AG10803 (cell line): ENCODE measurements at places on chromosomes 16 and 17.

GRCh38 chr16:24535827-24536226 lies 3.5 kb upstream of the RBBP6 start:
- DNase-seq: no peak

DNA sequence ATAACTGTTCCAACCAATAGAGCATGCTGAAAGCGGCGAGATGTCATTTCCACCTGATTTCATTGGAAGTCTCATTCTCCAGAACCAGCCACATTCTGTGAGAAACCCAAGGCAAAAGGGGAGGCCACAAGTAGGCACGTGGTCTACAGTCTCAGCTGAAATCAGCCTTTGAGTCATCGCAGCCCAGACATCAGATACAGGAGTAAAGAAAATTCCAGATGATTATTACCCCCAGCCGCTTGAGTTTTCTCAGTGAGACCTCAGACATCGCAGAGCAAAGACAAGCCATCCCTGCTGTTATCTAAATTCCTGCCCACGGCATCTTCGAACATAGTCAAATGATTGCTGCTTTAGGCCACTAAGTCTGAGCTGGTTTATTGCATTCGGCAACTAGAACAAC lies 23.1 kb downstream of the STAT3 start:
- DNase-seq: peak; percentile 58

DNA sequence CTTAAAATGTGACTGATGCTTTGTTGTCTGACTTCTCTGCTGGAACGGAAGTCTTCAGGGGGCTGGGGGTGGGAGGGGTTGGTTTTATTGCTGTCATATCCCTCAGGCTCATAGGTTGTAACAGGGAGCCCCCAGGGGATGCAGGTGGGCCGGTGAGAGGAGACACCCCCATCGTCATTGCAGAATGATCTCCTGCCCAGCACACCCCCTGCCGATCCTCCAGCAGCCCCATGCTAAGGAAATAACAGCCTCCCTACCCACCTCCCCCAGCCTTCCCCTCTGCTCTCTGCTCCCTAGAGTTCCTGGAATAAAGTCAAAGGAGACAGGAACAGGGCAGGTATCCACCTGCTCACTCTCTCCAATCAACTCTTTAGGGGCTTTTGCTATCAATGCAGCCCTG lies 270.1 kb upstream of the TNRC6C start:
- DNase-seq: no peak

DNA sequence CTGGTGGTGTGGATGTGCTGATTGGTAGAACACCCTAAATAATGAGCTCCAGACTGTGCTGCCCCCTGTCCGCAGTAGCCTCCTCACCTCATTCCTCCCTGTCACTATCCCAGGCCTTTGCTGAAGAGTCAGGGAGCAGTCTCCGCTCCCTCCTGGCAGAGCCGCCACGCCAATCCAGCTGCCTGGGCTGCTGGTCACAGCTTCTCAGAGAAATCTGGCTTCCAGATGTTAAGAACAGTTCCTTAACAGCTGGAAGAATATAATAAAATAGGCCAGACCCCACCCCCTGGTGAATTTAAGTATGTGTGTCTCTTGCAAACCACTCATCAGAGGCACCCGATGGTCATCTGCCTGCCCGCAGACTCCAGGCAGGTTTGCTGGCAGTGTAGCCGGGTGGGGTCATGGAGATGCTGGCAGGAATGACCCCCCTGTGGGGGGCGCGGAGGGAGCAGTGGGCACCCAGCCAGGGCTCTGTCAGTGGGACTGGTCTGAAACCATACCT lies 161.0 kb downstream of the CCDC182 start:
- peak; percentile 80 for DNase-seq

GRCh38 chr17:50381920-50382319 lies 8.9 kb downstream of the EME1 start:
- peak; percentile 35 for DNase-seq

GRCh38 chr16:31268891-31269290 lies 9.1 kb downstream of the ITGAM start:
- no peak for DNase-seq

- DNase-seq: peak; percentile 6
Observed at GRCh38 chr17:75504347-75505151, 10.8 kb downstream of the CASKIN2 start.

- no peak for DNase-seq
Observed at GRCh38 chr17:58637011-58637570, 54.8 kb downstream of the TEX14 start.

DNA sequence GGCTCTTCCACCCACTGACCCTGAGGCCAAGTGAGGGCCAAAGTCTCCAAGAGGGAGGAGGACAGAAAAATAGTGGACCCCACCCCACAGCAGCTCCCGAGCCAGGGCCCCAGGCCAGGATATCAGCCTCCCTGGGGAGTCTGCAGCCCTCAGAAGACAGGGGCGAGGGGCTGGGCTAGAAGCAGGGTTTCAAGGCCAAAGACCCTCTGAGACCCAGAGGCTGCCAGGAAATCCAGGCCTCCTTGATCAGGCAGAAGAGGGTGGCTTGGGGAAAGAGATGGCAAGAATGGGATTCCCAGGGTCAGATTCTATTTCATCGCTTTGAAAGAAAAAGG lies 156.1 kb downstream of the ZNF423 start:
- DNase-seq: no peak

- peak; percentile 60 for DNase-seq
Observed at GRCh38 chr17:34177642-34178041, 77.4 kb upstream of the CCL2 start.

DNA sequence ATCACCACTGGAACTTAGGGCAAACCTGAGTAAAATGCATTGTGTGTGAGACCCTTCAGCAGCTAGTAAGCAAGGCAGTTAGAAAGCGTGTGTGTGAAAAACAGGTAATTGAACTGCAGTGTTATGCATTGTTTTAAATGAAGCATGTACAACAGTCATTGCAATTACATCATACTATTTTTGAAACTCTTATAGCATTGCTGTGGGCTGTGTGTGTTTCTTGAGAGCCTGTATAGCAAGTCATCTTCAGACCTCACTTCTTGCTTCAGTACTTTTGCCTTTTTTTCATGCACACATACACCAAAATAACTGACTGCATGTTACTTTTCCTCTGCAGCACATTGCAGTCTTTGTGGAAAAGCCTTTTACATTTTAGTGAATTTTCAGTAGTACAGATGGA lies 19.2 kb downstream of the PTRH2 start:
- DNase-seq: peak; percentile 38

DNA sequence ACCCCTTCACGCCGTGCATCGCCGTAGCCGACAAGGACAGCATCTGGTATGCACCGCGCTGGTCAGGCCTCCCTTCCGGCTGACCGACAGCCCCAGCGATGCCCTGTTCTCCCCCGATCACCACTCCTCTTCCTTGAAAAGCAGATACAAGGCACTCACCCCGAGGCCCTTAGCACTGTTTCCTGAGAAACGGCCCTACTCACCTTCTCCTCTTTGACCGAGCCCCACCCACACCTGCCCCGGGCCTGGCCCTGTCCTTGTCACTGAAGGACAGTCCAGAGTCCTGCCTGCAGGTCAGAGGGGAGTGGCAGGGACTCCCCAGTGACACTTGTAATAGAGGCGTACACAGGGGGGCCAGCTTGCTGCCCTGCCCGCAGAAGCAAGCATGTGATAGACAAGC lies 45.9 kb upstream of the CHMP6 start:
- no peak for DNase-seq

- DNase-seq: no peak
Observed at GRCh38 chr16:31348579-31348978, 6.4 kb upstream of the ITGAX start.

GRCh38 chr16:88790312-88791211 lies 5.5 kb upstream of the PIEZO1 start:
- peak; percentile 33 for DNase-seq
